Activated B cell treated with CpG ODN at 0.5 μM for 24 hours (primary cell): ENCODE measurements at places on chromosomes 5 and 9.

- no peak for DNase-seq
These were observed 2.5 kb downstream of the KIAA1958 start for GRCh38 chr9:112489039-112489546.

GRCh38 chr9:532707-533106, 308.8 kb upstream of the DMRT1 start:
- DNase-seq = no peak

- no peak for DNase-seq
These were observed 3.1 kb downstream of the WNK2 start for GRCh38 chr9:93187047-93187446.

GRCh38 chr9:84598921-84599636, 70.5 kb upstream of the NTRK2 start:
- no peak for DNase-seq

DNA sequence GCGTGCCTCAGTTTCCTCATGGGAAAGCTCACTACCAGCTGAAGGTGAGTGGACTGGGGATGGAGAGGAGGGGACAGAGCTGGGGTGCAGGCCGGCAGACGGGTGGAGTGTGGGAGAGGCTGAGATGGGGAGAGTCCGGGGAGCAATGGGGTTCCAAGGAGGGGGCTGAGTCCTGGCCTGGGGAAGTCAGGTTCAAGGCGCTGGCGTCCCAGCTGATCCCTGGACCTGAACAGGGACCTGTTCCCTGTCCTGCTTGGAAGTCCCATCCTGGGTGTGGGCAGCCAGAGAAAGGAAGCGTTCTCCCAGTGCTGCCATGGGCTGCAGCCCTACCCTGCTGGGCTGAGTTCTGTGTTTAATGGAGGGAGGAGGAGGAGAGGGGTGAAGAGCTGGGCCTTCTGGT, 60.9 kb upstream of the GNE start:
- DNase-seq = no peak

DNA sequence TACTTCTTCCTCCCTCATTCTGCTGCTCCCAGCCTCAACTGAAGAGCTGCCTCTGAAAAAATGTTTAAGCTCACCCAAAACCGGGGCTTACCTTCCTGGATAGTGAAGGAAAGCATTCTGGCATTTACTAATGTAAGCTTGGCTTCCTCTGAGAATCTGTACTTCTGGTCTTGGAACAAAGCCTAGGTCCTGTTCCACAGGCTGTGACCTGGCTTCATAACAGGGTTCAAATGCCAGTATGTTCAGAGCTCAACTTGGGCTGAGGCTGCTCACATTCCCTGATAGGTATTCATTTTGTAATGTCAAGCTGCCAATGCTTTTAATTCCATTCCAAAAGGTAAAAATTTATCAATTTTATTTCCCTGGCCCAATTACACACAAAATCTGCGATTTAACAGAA, 411.7 kb upstream of the KCNN2 start:
- no peak for DNase-seq

DNA sequence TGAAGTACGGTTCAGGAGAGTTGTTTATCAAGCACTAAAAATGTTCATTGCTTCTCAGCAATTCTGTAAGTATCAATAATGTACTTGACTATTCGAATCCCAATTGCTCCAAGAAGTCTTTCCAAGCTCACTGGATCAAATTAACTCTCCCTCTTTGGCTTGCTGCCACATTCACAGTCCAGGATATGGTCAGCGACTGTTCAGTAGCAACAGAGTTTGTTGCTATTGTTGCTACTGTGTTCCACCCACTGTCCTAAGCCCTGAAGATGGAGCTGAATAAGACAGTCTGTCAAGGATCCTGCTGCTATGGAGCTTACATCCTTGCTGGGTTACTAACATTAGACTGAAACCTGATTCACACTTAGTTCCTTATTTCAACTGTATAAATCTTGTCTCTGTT, 110.8 kb downstream of the FGF10 start:
- DNase-seq = no peak

DNA sequence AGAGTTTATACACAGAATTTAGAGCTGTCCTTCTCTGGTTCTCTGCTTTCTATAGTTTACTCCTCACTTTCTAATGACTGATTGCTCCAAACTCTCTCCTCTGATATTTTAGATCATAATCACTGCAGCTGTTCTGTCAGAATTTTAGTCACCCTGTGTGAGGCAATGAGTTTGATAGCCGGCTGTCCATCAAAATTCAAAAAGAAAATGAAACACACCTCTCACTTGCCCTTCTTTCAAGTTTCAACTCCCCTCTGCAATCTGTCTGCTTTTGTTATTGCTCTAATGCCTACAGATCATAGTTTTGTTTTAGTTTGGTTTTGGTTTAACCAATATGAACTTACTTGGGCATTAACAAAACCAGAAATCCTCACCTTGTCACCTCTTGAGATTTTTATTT, 23.3 kb upstream of the ABLIM3 start:
- DNase-seq = no peak

DNA sequence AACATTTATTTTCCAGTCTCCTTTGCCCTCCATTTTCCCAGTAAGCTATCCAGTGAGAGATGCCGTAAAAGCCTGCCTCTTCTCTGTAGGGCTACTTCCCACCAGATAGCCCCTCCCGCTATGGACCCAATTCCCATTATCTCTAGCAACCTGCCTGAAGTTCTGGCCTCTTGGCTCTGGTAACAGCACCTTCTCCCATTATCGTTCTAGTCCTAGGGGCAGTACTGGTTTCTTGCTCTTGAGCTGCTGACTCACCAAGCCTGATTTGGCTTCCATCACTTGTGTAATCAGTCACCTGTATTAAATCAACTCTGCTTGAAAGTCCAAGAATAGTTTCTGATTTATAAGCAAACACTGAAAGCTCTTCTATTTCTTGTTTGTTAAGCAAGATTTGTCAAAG, 42.8 kb upstream of the PARP8 start:
- DNase-seq = no peak

DNA sequence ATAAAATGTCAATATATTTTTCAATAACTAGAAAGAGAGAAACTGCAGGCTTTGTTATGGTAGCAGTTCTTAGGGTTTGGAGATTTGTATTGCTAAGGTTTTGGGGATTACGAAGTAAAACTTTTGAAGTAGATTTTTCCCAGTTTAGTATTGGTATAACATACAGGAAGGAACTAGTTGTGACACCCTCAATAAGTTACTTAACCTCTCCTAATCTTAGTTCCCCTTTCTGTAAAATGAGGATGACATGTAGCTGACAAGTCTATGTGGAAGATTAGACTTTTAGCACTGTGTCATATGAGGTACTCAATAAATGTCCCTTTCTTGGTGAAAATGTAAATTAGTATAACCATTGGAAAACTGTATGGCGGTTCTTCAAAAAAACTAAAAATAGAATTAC, 73.4 kb upstream of the ATG10 start:
- DNase-seq = no peak

- DNase-seq = peak; percentile 62
These were observed 17.7 kb upstream of the AKNA start for GRCh38 chr9:114405294-114406034.

DNA sequence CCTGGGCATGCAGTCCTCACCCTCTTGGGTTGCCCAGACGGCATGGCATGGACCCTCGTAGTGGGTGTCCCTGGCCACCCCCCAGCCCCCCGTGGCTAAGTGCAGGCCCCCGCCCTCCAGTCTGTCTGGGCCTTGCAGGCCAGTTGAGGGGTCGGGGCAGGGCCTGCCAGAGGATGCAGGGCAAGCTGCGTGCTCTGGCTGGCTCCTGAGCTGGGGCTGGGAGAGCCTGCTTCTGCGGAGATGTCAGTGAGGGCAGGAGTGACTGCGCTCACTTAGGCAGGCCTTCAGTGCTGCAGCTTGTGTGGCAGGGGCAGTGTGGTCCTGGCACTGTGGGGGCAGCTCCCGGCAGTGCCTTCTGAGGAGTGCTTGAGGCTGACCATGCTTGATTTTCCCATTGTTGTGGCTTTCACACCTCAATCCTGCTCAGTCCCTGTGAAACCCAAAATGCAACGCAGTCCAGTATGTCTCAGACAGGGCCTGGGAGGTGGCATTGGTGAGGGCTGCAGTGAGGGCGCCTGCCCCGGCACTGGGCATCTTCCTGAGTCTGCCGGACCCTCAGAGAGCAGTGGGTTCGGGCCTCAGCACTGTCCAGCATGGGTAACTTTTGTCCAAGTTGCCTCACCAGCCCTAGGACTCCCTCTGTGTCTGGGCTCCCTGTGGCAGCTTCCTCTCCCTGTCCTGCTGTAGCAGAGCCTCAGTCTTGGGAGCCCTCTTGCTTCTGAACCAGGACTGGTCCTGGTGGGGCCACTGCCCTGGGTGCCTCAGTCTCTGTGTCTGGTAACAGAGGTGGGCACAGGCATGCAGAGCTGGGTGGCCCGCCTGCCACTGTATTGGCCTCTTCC, 93.0 kb downstream of the PHF2 start:
- DNase-seq = no peak
